ENCODE measurements at places on chromosomes 6 and 20. TPM values are rescaled to one million over a fixed set of nuclear protein-coding genes. Genes with fewer than 3 reads are reported as not detected.

Gene HDGFL1
- total RNA-seq = not detected

Gene EMILIN3
- 17.6 TPM for total RNA-seq

Gene PARD6B
- total RNA-seq = 4.5 TPM

DNA sequence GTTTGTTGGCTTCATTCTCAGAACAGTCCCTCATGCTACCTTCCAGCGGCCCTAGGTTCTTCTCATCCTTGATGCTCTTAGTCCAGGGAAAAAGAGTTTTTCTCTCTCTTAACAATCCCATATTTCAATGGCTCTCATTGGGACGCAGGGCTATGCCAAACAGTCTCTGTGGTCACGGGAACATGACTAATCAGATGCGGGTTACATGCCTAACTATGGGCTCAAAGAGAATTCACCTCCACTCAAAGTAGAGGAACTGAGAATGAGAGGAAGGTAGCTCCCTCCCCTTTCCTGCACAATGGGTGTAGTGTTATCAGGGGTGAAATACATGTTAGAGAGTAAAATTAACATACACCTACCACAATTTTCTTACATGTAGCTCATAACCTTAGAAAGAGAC lies 18.1 kb upstream of the ATRN start:
- DNase-seq = no peak

- no peak for DNase-seq
Observed at GRCh38 chr6:5276581-5276980, 15.3 kb downstream of the FARS2 start.

- DNase-seq = peak; percentile 74
Observed at GRCh38 chr20:51631011-51631950, 88.8 kb upstream of the NFATC2 start.

DNA sequence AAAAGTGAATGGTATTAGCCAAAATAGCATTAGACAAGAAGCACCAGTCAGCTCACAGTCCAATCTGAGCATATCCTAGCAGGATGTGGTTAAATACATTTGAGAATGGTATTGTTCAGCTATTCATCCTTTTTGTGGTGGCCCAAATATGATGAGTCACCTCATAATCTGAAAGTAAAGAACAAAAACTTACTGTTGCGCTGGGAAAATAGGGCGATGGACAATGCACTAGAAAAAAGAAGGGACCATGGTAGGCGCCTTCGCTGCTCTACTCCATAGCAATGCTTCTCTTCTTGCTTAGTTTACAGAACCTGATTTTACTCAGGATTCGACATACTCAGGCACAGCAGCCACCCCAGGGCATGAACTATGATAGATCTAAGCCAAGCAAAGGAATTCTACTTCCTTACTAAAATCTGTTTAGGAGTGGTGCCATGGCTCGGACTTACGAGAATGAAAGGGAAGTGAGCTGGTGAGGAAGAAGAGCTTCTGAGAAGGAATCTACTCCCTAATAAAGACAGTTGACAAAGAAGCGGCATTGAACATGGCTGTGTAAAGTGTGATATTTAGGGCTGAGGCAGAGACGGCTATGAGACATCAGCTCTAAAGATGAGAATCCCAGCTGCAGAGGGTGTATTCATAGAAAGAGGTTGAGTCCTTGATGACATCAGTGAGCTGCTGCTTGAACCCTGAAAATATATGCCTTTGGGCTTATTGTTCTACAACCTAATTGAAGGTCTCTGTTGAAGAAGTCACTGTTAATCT lies 16.6 kb upstream of the FBXO9 start:
- no peak for DNase-seq

GRCh38 chr20:2751878-2752566 lies 48.4 kb downstream of the CPXM1 start:
- DNase-seq = peak; percentile 78

DNA sequence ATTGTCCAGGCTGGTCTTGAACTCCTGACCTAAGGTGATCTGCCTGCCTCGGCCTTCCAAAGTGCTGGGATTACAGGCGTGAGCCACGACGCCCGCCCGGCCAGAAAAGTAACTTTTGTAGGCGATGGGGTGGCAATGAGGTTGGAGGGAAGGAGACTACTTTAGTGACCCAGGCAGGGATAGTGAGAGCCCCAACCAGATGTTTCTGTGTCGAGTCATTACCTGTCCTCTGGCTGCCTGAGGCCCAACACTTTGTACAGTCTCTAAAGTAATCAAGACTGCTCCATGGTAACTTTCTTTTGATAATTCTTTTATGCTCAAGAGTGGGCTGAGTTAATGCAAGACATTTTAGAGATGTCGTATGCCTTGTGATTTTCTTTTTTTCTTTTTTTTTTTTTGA lies 6.8 kb downstream of the SASH1 start:
- no peak for DNase-seq

DNA sequence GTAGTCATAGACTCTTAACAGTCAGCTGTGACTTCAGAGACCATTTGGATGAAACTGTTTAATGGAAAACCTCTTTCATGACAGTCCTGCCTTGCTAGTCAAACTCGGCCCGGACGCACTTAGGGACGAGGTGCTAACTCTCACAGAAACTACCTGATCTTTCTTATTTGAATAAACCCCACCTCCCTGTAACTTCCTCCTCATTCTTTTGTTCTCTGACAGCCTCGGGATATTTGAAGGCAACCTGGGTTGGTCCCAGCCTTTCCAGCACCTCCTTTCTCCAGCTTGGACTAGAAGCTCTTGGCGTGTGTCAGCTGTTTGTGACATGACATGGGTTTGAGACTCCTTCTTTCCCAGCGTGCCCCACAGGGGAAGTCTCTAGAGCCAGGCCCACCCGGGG lies 175.3 kb upstream of the EXOC2 start:
- no peak for DNase-seq
